ENCODE measurements at places on chromosomes 16 and 17. TPM values are rescaled to one million over a fixed set of nuclear protein-coding genes. Genes with fewer than 3 reads are reported as not detected.

Gene TMC7
- 0.08 TPM for total RNA-seq

GRCh38 chr17:74838274-74838673 lies 21.4 kb downstream of the GRIN2C start:
- DNase-seq = no peak
- no peak overlapping the region for H3K4me3 ChIP-seq
- H3K36me3 ChIP-seq = no peaks in the 10 kb centered on the region
- H3K4me1 ChIP-seq = peaks cover 5% of the 10 kb centered on the region
- no peak overlapping the region for H3K27ac ChIP-seq

- H3K36me3 ChIP-seq = no peaks in the 10 kb centered on the region
- no peak overlapping the region for H3K4me3 ChIP-seq
- no peak for DNase-seq
- no peaks in the 10 kb centered on the region for H3K4me1 ChIP-seq
- H3K27me3 ChIP-seq = no peaks in the 10 kb centered on the region
These were observed 42.1 kb upstream of the GPRC5B start for GRCh38 chr16:19926449-19927390.

Gene CLTC
- total RNA-seq = 282 TPM

GRCh38 chr17:69581061-69581961 lies 166.8 kb downstream of the MAP2K6 start:
- DNase-seq = no peak
- no peaks in the 10 kb centered on the region for H3K4me1 ChIP-seq
- no peak overlapping the region for H3K27ac ChIP-seq
- no peaks in the 10 kb centered on the region for H3K36me3 ChIP-seq
- H3K4me3 ChIP-seq = no peak overlapping the region

DNA sequence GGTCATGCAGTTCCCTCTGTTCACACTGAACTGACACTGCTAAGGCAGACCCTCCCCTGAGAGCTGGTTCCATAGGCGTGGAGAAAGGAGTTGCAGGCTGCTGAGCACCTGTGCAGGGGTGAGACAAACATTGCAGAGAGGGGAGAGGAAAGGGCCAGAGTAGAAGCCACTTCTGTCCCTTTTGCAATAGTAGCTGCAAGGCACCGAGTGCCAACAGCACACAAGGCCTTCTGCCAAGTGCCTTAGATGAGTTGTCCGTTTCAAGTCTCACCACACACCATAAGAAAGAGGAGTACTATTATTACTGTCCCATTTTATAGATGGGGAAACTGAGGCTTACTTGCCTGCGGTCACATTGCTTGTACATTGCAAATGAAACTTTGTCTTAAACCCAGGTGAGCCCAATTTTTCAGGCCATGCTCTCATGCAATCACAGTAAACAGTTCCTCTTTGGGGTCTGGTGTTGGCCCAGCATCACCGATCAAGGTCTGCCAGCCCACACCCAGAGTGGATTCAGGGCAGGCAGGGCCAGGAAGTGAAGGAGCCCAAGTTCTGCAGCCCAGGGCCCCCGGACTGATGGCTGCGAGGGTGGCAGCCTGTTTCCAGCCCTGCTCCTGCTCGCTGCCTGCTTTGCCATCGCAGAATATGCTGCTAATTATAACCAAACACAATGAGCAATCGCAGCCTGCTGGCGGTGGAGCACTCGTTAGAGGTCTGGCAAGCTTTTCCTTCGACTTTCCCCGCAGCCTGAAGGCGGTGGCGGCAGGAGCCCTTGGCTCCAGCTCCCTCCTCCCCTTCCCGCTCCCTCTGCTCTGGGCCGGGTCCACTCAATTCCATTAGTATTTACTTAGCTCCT lies 36.8 kb upstream of the DYNLL2 start:
- H3K36me3 ChIP-seq = no peaks in the 10 kb centered on the region
- no peaks in the 10 kb centered on the region for H3K27me3 ChIP-seq
- no peak for DNase-seq
- peaks cover 21% of the 10 kb centered on the region for H3K4me1 ChIP-seq

DNA sequence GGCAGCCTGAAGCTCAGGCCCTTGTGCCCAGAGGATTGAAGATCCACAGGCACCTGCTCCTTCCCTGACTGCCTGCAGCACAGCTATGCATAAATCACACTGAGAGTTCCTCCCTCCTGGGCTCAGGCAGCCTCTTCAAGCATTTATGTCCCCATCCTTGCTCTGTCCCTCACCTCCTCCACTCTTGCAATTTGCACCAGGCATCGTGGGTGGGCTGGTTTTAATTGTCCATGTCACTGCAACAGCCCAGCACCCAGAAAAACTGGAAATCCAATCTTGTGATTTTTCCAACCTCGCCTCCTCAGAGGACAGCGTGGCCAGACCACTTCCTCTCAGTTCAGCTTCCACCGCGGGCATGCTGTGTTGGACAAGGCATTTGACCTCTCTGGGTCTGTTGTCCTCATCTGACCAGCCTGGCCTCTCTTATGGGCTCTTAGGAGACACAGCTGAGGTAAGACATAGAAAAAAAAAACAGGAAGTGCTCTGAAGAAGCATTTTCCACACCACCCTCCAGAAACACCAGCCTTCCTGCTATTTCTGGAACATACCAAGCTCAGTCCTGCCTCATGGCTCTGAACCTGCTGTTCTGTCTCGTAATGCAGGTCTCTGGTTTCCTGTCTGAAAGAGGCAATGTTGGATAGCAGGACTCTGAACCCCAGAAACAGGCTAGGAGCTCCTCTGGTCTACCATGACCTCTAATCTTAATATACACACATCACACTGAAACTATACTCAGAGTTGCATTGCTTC lies 8.3 kb downstream of the TMEM114 start:
- H3K4me1 ChIP-seq = no peaks in the 10 kb centered on the region
- no peaks in the 10 kb centered on the region for H3K36me3 ChIP-seq
- no peak for DNase-seq
- H3K27me3 ChIP-seq = no peaks in the 10 kb centered on the region
- no peak overlapping the region for H3K4me3 ChIP-seq
- H3K27ac ChIP-seq = no peak overlapping the region

- H3K4me3 ChIP-seq = no peak overlapping the region
- no peak for DNase-seq
- no peaks in the 10 kb centered on the region for H3K4me1 ChIP-seq
- H3K36me3 ChIP-seq = no peaks in the 10 kb centered on the region
- H3K27ac ChIP-seq = no peak overlapping the region
- H3K27me3 ChIP-seq = no peaks in the 10 kb centered on the region
These were observed 4.7 kb upstream of the EFCAB5 start for GRCh38 chr17:29936724-29937123.

Gene GNGT2
- 1.1 TPM for total RNA-seq

GRCh38 chr17:73584049-73584448 lies 60.2 kb downstream of the SDK2 start:
- no peak overlapping the region for H3K27ac ChIP-seq
- H3K27me3 ChIP-seq = no peaks in the 10 kb centered on the region
- no peaks in the 10 kb centered on the region for H3K4me1 ChIP-seq
- DNase-seq = no peak
